ENCODE measurements at places on chromosomes 6 and 20.

DNA sequence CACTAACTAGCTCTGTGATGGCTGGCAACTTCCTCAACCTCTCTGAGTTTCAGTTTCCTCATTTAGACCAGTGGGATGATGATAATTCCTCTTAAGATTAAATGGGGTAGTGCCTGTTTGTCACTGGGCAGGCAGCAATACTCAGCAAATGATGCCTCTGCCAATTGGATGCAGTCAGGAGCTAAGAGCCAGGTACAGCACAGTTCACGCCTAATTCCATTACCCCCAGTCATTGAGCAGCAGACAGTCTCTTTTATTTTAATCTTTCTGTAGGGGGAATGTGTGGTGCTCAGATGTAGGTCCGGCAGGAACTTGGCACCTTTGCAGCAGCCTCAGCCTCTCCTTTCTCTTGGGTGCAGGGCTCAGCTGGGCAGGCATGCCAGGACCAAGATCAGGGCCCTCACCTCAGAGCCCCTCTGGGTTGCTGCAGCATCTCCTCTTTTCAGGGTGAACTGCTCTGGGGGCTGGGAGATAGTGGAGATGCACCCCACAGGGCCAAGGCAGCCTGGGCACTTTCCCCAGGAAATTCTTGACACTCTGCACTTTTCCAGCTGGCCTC, 243.8 kb downstream of the LRFN2 start:
- DNase-seq, result no peak

DNA sequence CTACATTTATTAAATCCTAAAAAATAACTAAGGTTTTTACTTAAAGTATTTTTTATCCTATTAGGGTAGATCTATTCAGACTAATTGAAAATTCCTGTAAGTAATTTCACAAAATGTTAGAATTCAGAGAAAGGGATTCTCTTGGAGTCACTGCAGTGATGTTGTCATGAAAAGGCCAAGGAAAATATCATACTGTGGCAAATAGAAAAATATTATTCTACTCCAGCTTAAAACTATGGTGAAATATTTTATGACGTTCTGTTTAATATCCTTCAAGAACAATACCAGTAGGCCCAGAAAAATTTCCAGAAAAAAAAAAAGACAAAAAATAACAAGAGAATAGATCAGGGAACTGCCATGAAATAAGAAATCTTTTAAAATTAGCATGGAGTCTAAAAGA, 73.6 kb downstream of the FILIP1 start:
- DNase-seq, result no peak

- no peak for DNase-seq
These were observed 29.9 kb downstream of the EFCAB8 start for GRCh38 chr20:32888636-32889035.

DNA sequence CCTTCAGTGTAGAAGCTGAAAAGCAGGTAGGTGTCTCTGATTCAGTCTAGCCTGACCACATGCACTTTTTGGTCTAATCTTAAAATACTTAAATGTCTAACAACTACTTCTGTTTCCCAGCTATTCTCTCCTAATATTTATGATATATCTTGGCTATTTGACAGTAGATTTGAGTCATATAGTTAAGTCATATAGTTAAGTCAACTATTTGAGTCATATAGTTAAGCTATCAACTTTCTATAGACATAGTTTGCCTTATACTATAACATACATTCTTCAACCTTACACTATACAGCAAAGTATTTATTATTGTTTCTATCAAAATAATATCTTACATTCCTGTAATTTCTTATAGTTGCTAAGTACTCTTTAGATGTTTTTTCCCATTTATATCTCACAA, 110.9 kb downstream of the GMDS start:
- DNase-seq, result no peak

- no peak for DNase-seq
These were observed 2.3 kb downstream of the SLC2A4RG start for GRCh38 chr20:63741676-63742380.

DNA sequence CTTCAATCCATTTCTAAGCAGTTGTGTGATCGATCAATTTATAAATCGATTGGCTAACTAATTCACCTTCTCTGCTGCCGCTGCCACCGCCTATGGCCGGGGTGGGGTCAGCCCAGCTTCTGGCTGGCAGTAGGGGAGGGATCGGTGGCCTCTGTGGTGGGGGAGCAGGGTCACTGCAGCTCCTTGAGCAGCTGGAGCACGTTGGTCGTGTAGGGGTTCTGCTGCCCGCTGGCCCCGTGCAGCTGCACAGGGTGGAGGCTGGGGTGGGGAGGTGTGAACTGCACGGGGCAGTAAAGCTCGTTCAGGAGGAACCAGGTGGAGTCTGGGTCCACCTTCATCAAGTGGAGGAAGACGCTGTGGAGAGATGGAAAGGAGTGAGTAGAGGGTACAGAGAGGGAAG, 50.0 kb downstream of the TTI1 start:
- no peak for DNase-seq

DNA sequence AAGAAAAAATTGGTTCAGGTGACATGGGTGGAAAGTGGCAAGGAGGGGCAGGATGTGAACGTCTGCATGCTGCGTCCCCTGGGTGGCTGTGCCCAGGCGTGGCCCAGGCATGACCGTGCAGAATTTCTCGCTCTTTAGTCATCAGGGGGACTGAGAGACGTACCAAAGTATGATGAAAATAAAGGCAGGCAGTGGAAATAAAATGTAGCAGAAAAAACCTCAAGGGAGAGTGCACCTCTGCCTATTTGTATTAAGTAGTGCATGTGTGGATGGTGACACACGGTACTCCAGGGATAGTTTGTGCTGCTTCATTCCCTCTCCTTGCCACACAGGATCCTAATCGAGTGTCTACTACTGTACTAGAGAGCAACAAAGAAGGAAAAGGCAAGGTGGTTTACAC, 81.1 kb downstream of the ATP9A start:
- no peak for DNase-seq

- DNase-seq, result no peak
These were observed 21.2 kb upstream of the PTPRT start for GRCh38 chr20:43210901-43211300.

DNA sequence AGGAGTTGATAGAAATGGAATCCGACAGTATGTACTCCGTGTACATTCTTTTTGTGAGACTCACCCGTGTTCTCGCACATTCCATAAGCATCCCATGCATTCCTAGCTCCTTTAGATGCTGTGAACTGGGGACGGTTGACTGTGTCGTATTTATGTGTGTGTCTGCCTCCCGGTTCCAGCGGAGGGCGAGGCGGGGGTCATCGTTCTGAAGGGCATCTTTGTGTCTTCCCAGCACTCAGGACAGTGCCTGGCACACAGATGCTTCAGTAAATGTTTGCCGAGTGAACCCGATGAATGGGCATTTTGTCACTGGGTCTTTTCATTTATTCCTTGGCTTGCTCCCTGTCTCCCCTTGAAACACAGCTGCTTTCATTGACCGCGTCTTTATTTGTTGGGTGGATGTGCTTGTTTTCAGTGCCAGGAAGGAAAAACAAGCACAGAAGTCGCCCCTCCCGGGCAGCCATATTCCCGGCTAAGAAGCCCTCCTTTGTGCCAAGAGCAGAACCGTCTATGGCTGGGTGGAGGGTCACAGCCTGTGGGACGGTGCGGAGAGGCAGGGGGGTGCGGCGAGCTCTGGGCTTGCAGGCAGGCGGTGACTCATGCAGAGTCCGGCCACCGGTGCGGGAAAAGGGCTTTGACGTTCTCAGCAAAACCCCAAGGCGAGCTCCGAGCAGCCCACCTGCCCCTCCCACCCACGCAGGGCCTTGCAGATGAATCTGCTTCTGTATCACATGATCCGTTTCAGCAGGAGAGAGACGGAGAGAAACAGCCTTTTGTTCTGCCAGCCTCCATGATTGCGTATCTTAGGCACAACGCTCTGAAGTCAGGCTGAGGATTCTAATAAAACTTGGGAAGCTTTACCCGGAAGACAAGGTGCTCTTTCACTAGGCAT, 11.2 kb upstream of the PSMG4 start:
- peak; percentile 24 for DNase-seq

DNA sequence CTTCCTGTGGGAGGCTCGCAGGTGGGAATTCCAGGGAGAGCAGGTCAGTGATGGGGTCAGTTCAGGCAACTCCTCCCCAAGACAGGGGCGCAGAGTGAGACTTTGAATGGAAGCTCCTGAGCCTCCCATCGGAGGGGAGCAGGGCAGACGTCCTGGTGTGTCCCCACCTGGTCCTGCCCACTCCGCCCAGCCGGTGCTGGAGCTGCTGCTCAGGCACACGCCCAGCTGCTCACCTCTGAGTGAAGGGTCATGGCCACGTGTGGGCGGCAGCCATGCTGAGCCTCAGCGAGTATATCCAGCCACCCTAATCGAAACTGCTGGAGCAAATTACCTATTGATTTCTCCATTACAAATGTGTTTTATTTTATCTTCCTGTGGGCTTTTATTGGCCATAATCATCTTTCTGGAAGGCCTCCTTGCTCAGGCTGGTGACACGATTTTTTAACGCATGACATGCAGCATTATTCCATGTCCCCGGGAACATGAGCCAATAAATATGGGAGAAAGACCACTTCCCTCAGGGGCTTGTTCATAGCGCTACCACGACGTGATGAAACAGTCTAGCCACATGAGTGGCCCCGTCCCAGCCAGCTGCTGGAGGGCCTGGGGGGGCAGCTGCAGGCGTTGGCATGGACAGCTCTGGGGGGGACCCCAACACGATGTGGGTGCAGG, 148.1 kb downstream of the TAF4 start:
- no peak for DNase-seq

DNA sequence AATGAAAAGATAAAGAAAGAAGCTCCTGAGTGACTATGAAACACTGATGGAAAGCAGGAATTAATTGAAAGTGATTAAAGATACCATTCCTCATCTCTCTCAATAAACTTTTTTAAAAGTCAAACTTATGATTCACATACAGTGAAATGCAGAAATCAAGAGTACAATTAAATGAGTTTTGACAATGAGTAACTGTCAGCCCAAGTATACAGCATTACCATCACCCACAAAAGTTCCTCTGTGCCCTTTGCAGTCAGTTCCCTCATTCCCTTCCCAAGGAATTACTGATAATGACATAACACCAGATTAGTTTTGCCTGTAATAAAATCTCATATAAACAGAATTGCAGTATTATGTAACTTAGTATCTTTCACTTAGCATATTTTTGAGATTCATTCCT, 44.5 kb downstream of the ATG5 start:
- no peak for DNase-seq
